ENCODE measurements at places on chromosomes 1 and 21.

DNA sequence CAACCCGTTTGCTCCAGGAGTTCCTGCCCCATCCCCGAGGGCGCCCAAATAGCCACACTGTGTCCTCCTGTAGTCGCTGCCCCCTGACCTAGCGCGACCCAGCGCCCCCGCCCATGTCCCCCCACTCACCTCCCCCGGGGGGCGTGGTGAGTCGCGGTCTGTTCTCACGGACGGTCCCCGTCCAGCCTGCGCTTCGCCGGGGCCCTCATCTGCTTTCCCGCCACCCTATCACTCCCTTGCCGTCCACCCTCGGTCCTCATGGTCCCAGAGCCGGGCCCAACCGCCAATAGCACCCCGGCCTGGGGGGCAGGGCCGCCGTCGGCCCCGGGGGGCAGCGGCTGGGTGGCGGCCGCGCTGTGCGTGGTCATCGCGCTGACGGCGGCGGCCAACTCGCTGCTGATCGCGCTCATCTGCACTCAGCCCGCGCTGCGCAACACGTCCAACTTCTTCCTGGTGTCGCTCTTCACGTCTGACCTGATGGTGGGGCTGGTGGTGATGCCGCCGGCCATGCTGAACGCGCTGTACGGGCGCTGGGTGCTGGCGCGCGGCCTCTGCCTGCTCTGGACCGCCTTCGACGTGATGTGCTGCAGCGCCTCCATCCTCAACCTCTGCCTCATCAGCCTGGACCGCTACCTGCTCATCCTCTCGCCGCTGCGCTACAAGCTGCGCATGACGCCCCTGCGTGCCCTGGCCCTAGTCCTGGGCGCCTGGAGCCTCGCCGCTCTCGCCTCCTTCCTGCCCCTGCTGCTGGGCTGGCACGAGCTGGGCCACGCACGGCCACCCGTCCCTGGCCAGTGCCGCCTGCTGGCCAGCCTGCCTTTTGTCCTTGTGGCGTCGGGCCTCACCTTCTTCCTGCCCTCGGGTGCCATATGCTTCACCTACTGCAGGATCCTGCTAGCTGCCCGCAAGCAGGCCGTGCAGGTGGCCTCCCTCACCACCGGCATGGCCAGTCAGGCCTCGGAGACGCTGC lies 1.1 kb downstream of the HTR6 start:
- no peak for DNase-seq

GRCh38 chr1:101207891-101208290 lies 28.9 kb upstream of the S1PR1 start:
- no peak for DNase-seq

GRCh38 chr1:24108334-24109165 lies 3.4 kb downstream of the MYOM3 start:
- no peak for DNase-seq

- no peak for DNase-seq
Observed at GRCh38 chr1:184156521-184157393, 105.2 kb downstream of the TSEN15 start.

GRCh38 chr1:25699500-25700143 lies 83.0 kb downstream of the MAN1C1 start:
- no peak for DNase-seq

GRCh38 chr1:54239631-54240031 lies 39.7 kb downstream of the MRPL37 start:
- DNase-seq = no peak

- no peak for DNase-seq
Observed at GRCh38 chr21:46639489-46640386, 4.3 kb downstream of the PRMT2 start.

- DNase-seq = no peak
Observed at GRCh38 chr1:59123081-59123681, 173.7 kb upstream of the FGGY start.

DNA sequence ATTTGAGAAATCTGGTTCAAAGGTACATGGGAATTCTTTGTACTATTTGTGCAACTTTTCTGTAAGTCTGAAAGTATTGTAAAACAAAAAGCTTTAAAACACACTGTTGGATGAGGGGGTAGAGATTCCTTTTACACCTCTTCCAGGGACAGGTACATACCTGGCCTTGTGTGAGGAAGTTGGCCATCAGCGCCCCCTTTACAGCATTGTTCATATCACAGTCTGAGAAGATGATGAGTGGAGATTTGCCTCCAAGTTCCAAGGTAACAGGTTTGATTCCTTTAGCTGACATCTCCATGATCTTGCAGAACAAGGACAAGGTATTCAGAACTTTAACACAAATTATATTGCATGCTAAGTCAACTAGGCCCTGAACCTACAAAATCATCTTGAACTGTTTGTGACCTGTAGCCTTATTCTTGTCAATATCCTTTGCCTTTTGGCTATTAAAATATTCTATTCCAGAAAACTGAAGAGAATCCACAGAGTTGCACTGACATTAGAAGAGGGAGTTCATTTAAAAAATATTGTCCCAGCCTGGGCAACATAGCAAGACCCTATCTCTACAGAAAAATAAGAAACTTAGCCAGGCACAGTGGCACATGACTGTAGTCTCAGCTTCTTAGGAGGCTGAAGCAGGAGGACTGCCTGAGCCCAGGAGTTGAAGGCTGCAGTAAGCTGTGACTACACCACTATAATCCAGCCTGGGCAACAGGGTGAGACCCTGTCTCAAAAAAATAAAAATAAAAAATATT lies 18.9 kb downstream of the ALDH9A1 start:
- no peak for DNase-seq

DNA sequence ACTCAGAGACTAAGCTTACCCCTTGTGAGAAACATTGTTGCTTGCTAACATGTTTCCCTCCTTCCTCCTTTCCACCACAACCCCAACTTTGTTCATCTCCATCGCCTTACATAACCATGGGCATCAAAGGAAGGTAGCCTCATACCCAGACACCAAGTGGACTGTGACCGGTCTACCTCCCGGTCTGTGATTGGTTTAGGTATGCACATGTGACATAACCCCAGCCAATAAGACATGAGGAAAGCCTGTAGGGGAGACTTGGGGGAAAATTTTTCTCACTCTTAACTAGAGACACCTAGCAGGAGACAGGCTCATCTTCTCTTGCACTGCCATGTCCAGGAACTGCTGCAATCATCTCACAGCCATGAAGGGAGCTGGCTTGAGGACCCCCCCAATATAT lies 120.7 kb downstream of the CDC7 start:
- no peak for DNase-seq

DNA sequence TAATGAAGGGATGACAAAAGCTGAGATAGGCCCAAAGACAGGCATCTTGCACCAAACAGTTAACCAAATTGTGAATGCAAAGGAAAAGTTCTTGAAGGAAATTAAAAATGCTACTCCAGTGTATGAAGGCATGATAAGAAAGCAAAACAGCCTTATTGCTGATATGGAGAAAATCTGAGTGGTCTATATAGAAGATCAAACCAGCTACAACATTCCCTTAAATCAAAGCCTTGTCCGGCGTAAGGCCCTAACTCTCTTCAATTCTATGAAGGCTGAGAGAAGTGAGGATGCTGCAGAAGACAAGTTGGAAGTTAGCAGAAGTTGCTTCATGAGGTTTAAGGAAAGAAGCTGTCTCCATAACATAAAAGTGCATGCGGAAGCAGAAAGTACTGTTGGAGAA lies 4.3 kb upstream of the ANGEL2 start:
- DNase-seq = no peak

DNA sequence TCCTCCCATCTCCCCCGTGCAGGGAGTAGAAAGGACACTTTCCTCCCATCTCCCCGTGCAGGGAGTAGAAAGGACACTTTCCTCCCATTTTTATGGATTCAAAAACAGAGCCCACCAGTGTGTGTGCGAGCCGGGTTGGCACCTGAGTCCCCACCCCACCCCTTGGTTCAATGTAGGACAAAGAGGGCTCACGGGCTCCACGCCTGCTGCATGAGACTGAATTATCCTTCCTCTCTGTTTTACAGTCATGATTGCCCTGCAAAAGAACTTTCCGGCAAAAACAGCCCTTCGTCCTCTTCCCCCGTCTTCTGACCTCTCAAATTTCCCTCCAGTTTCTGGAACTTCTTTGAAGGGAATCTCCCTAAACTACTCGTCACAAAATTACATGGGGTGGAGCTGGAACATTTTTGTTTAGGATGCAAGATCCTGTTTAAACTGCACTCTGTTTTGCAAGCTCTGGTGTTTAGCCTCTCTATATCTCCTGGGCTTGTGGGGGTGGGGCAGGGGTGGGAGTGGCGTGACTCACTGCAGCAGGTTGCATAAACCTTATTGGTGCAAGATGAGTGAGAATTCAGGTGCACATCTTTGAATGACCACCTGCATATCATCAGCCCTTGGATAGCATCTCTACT lies 99.8 kb downstream of the PSMG1 start:
- DNase-seq = no peak

DNA sequence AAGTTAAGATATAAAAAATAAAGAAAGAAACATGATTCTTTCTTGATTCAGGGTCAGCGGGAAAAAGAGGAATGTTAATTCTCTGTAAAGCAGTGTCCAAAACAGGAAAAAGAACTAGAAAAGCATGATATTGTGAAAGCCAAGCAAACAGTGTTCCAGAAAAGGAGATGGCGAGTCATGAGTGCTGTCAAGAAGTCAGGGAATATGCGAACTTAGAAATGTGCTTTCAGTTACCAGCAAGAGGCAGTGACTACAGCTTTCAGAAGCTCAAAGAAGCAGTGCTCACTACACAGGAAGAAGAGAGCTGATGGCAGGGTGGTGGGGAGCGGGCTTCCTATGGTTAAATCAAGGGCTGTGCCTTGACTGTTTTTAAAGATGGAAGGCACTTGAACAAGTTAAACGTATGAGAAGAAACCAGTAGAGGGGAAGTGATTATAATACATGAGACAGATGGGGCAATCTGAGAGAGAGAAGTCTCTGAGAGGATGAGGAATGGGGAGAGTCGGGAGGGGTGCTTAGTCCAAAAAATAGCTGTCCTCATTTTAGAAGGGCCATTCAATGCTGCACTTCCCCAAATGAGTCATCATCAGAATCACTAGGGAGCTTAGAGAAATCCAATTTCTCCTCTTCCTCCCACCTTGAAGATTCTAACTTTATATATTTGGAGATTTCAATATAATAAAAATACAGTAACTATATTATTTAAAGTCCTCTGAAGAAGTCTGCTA lies 90.4 kb downstream of the KCNK1 start:
- no peak for DNase-seq

DNA sequence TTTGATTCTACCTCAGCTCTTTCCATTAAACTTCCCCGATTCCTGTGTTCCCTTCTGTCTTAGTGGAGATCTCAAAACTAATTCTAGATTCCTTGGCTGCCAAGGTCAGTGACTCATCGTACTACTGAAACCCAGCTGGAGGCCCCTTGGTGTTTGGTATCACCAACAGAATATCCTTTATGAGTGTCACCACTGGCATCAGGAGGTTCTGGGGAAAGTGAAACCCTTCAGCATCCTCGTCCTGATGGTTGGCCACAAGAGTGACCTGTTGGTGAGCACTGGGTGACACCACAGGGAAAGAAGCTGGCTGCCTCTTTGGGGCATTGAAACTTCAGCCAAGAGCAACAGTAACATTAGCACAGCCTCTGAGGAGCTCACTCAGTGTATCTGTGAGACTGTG lies 9.6 kb downstream of the RAB42 start:
- DNase-seq = no peak

DNA sequence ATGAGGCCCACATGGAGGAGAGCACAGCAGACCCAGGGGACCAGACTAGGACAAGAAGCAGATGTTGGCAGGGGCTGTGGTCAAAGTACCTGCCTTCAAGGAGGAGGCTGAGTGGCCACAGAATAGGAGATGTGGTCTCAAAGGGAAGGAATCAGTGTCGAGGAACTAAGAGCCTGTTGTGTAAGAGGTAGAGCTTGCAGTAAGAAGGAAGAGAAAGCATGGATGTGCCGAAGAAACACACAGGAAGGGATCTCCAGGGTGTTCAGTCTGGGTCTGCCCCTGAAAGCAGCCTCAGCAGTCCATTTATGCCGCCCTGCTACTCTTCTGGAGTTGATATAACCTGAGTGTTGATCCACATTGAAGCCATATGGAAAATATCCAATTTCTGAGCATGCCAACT lies 83.9 kb downstream of the NID1 start:
- DNase-seq = no peak

- no peak for DNase-seq
Observed at GRCh38 chr1:159786465-159786864, 5.7 kb downstream of the DUSP23 start.

GRCh38 chr1:243848858-243849420 lies 1.1 kb downstream of the AKT3 start:
- no peak for DNase-seq

DNA sequence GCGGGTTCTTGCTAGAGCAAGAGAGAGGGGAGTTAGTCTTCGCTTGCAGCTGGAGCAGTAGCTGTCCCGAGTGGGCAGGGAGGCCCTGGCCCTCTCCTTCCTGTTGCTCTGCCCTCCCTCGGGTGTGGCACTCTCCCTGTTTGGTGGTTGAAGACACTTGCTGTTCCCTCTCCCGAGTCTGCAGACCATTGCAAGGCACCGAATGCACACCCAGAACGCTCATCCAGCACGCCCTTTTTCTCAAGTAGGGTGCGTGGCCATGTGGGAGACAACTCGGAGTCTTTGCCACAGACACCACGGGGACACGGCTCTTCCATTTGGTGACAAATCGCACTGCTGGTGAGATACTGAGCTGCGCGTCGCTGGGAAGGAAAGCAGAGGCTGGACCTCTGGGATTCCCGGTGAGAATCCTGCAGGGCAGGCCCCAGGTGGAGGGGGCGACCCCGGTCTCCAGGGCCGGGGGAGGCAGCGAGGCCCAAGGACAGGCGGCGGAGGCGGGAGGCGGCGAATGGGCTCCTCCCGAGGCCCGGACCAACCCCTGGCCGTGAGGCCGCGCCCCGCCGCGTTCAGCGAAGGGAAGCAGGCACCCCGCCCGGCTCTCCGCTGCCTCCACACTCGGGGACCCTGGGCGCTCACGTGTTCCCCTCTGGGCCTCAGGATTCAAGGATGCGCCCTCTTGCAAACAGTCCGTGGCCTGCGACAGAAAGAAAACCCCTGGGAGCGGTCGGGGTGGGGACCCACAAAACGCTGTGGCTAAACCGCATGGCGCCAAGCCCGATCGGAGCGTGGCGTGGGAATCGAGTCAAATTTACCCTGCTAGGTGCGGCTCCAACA lies 10.4 kb upstream of the TMEM200B start:
- DNase-seq = no peak

DNA sequence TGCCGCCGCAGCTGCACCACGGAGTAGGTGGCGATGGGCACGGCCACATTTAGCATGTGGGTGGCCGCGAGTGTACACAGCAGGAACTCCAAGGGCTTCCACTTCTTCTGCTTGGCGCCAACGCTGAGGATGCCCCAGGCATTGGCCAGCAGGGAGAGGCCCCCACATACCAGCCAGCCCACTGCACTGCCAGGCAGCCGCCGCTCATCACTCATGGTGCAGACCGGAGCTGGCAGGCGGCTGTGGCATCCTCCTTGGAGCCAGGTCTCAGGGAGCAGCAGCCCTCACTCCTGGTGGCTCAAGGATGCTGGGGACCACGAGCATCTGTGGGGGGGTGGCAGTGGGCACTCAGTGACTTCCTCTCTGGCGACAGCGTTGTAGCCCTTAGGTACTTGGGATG lies 6.2 kb downstream of the GPR153 start:
- no peak for DNase-seq

GRCh38 chr1:154794608-154795007 lies 75.5 kb downstream of the KCNN3 start:
- no peak for DNase-seq

GRCh38 chr1:80217377-80217986 lies 1211.0 kb upstream of the ADGRL4 start:
- DNase-seq = no peak

Measured in cortex of kidney (tissue), 1 donor.